Natural killer cell treated with Interleukin-12 subunit alpha and Interleukin-12 subunit beta and Interleukin-15 and Interleukin-18, amount 100 ng/mL, for 72 hours (primary cell): ENCODE measurements at places on chromosomes 2 and 18. TPM values are rescaled to one million over a fixed set of nuclear protein-coding genes. Genes with fewer than 3 reads are reported as not detected.

The OTOS gene
- total RNA-seq = not detected

DNA sequence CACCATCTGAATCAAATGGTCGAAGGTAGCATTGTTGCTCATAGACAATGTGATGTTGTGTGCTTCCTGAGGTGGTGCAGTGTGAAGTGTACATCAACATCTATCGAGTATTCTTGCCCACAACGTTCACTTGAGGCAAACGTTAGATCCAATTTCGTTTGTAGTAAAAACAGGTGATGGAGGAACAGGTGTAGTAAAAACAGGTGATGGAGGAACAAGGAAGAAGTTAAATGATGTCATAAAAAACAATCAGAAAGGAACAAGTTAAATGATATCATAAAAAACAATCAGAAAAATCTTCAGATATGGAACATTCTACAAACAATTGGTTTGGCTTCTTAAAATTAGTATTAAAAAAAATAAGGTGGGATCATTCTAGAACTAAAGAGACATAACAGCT, 11.3 kb downstream of the WDR7 start:
- no peak for DNase-seq

GRCh38 chr2:22880161-22880560, 504.8 kb upstream of the KLHL29 start:
- DNase-seq = no peak

DNA sequence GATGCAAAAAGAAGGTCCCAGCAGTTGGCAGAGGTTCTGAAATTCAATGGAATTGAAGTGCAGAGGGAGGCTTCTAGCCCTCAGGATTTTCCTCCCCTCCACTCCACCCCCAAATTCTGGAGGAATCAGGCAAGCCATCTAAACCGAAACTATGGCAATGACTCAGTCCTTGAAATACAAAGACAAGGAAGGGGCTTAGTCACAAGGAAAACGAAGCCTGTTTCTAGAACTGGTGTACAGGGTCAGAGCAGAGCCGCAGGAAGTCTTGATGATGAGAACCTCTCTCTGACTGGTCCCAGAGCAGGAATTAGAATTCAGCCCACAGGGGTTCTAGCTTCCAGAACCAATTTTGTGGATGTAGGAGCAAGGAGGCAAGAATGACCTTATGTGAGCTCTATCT, 111.7 kb upstream of the SCN1A start:
- no peak for DNase-seq

GRCh38 chr2:177930916-177931315, 141.7 kb downstream of the PDE11A start:
- no peak for DNase-seq

DNA sequence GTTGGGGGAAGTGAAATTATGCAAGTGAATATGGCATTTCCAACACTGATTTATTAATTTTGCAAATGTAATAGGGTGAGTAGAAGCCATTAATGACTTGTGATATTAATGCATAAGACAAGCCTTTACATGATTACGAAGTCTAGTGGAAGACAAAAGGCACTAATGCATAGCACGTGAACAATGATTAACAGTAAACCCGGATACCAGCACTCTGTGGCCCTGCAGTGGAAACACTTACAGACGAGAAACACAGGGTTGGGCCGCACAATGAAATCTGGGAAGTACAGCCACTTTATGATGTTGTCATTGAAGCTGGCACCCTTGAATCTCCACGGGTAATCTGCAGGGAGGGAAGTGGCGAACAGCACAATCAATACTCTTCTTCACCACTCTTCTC, 233.4 kb downstream of the NAPG start:
- DNase-seq = no peak

- DNase-seq = no peak
Measured at GRCh38 chr2:41496908-41497307, 550.9 kb upstream of the PKDCC start.
